HepG2 (cell line): ENCODE measurements at places on chromosomes 1 and 21.

DNA sequence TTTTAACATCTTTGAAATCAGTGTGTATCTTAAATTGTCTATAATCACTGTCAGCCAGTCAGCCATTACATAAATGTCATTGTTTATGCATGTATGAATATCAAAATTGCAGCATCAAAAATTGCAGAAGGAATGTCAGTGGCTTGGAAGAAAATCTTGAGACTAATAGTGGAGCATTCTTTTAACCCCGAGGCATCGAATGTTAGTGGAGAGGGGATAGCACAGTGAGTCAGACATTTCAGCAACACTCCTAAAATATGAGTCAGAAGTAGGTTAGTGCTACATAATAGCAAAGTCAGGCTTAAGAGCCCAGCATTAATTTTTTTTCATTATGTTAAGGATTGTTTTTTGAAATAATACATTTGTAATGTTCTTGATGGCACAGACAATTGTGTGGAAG, 45.5 kb downstream of the SNRPE start:
- no peaks in the 10 kb centered on the region for H3K36me3 ChIP-seq
- H3K27me3 ChIP-seq = no peaks in the 10 kb centered on the region
- H3K4me1 ChIP-seq = peaks cover under 1% of the 10 kb centered on the region; the same call in 1 of the 2 replicates
- H3K27ac ChIP-seq = no peak overlapping the region

- H3K27me3 ChIP-seq = no peaks in the 10 kb centered on the region
- peaks cover 12% of the 10 kb centered on the region for H3K36me3 ChIP-seq
- H3K27ac ChIP-seq = no peak overlapping the region
Measured at GRCh38 chr21:43958364-43959158, 53.5 kb upstream of the TRAPPC10 start.

DNA sequence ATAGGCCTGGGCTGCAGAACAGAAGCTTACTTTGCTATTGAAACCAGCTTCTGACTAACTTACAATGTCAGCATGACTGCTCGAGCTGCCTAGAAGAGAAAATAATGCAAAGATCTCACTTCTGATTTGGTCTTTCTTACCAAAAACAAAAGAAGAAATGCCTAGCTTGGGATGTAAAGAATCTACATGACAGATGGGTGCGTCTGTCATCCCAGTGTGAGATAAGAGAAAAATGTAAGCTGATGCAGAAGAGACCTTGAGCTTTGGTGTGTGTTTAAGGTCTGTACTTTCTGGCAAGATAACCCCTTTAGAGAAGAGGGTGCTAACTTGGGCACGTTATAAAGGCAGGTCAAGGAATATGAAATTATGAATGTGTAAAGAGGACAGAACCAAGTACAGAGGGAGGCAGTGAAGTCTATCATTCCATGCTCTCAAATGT, 3.6 kb downstream of the FAM20B start:
- H3K36me3 ChIP-seq = no peaks in the 10 kb centered on the region
- peaks cover 69% of the 10 kb centered on the region for H3K4me1 ChIP-seq
- peak overlapping the region; percentile 41 for H3K27ac ChIP-seq
- H3K27me3 ChIP-seq = no peaks in the 10 kb centered on the region

DNA sequence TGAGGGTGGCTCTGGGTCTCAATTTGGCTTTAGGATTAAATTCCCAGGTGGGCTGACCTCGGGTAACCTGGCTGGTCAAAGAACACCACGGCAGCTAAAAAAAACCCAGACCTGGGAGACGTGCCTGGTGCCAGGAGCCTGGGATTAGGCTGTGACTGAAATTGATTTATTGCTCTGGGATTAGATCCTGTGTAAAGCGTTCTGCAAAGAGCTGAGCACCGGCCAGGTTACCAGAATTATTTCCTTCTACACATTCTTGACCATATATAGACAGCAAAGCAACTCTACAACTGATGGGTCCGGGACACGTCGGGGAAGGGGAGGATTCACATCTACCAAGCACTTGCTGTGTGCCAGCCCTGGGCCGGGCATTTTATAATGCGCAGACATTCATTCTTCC, 45.2 kb downstream of the TMCO4 start:
- no peak overlapping the region for H3K4me3 ChIP-seq
- no peak overlapping the region for H3K27ac ChIP-seq
- DNase-seq = no peak
- no peaks in the 10 kb centered on the region for H3K27me3 ChIP-seq
- no peaks in the 10 kb centered on the region for H3K36me3 ChIP-seq
